ENCODE measurements at places on chromosomes 16 and 17. TPM values are rescaled to one million over a fixed set of nuclear protein-coding genes. Genes with fewer than 3 reads are reported as not detected.
A peak's percentile ranks its signal among the peaks of the same experiment; 100 is the strongest.

- no peak for DNase-seq
Measured at GRCh38 chr16:52751035-52751434, 204.1 kb upstream of the TOX3 start.

- DNase-seq = no peak
Measured at GRCh38 chr16:16164243-16164642, 59.1 kb downstream of the ABCC6 start.

Gene SLC46A1
- polyA plus RNA-seq = 11.5 TPM

DNA sequence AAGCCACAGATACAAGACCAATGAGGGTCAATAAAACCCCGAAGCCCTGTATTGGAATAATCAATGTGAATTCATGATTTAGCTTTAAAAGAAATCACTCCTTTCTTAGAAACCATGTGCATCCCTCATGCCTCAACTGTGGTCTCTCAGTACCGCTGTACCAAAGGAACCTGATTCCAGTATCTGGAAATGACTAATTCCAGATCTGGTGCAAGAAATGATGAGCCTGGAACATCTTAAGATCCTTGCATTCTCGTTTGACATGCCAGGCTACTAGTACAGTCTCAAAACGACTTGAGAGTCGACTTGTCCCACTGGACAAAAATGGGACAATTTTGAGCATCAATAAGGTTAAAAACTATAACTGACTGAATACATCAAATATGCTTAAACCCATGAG lies 21.2 kb downstream of the USP31 start:
- no peak for DNase-seq

DNA sequence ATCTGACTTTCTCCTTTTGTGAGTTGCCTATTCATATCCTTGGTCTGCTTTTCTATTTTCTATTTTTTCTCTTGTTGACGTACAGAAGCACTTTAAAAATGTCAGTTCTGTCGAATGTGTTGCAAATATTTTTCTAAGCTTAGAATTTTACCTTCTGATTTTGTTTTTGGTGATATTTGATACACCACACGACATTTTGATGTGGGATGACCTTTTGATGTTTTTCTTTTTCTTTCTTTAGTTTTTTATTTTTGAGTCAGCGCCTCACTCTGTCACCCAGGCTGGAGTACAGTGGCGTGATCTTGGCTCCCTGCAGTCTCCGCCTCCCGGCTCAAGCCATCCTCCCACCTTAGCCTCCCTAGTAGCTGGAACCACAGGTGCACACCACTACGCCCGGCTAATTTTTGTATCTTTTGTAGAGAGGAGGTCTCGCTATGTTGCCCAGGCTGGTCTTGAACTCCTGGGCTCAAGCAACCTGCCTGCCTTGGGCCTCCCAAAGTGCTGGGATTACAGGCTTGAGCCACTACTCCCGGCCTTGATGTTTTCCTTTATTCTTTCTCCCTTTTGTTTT lies 39.6 kb downstream of the WSB1 start:
- DNase-seq = no peak

DNA sequence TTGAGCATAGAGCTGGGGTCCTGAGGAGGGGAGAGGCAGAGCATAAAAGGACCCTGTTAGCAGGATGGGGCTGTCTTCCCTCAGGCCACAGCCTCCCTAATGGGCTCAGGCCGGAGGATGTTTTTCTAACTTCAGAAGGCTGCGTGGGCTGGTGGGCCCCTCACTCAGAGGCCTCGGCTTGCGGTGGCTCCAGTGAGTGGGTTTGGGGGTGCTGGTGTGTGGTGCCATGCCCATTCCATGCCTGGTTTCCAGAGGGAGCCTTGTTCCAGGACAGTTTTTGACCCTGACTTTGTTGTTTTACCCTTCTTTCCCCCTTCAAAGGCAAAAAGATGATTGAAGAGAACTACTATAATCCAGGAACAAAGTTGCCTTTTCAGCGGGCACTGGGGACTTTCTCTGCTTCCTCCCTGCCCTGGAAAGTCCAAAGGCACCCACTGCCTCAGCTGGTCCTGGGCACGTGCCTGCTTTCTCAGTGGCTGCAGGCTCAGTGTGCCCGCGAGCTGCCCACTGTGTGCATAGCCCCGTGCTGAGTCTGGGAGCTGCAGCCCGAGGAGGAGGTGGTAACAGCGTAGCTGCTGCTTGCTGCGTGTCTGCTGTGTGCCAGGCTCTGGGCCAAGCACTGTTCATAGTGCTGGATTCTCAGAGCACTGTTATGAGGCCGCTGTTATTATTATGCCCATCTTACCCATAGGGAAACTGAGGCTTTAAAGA lies 11.8 kb downstream of the NKD1 start:
- DNase-seq = no peak

DNA sequence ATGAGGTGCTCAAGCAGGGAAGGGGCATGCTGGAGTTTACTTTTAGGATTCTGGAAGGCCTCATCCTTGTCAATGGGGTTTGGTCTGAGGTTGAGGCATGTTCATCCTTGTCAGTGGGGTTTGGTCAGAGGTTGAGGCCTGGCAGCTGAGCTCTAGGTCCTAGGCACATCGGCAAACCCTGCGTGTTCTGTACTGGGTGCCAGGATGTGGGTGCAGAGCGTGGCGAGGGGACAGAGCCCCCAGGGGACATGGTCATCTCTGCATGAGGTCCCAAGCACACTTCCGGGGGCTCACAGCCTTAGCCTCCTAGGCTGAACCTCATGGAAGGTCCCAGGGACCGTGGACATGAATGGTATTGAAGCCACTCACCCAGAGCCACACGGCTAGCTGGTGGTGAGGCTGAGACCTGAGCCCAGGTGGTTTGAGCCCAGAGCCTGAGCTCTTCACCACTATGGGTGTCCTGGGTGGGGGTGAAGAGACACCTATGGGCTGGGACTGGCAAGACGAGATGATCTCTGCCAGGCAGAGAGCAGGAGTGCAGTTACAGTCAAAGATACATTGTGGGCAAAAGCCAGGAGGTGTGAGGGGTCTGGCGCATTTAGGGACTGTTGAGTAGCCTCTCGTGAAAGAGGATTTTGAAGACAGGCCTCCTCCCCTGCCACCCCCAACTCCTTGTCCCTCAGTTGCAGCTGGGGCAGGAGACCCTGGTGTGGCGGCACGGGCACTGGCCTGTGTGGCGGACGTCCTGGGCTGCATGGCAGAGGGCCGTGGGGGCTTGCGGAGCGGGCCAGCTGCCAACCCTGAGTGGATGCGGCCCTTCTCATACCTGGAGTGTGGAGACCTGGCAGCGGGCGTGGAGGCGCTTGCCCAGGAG lies 19.3 kb downstream of the FCSK start:
- no peak for DNase-seq

DNA sequence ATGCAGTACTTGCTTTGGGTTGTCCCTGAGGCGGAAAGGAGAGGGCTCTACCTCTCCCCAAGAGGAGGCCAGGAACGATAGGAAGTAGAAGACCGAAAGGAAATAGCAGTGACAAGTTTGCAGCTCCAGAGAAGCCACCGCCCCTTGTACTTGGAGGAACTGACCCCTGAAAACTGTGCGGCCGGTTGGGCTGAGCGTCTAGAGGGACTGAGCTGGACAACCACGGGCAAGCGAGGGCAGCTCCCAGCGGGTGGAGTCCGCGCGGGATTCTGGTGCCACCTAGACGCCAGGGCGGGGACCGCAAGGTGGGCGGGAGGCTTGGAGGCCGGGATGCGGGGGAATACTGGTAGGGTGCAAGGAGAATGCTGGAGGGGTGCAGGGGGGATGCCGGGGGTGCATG lies 1.3 kb upstream of the SLC6A4 start:
- no peak for DNase-seq

Gene ABCA9
- 0.32 TPM for polyA plus RNA-seq

DNA sequence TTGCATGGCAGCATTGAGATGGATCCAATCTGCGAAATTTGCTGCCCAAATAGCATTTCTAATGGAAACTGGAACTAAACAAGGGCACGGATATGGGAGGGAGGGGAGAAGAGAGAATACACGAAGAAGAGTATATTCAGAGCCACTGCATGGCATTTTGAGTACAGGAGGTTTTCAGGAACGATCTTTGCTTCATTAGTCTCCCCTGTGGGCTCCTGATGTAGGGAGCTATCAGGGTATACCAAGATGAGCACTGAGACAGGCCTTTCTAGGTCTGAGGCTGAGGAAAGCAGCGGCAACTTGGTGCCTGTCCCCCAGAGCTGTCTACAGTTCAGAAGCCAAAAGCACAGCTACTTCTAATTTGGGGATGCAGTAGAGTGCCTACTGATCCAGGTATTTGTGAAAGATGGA lies 257.7 kb upstream of the PMFBP1 start:
- peak; percentile 40 for DNase-seq

- DNase-seq = no peak
Measured at GRCh38 chr16:80029761-80030481, 429.4 kb upstream of the MAF start.

- DNase-seq = no peak
Measured at GRCh38 chr16:1074379-1074649, 1.8 kb downstream of the SSTR5 start.

DNA sequence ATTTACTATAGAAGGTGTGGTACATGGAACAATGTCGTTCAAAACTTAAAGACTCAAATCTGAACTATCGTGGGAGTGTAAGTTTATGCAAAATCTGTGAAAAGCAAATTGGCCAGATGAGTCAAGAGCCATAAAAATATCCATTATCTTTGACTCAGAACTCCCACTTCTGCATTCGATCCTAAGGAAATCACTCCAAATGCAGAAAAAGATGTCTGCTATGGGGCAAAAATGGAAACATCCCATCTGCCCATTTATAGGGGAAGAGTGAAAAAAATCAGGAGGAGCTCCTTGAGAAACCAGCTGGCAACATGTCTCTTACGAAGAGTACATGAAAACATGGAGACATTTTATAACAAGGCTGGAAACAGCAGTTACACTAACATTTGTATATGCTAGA lies 43.6 kb upstream of the CCDC182 start:
- DNase-seq = peak; percentile 92

DNA sequence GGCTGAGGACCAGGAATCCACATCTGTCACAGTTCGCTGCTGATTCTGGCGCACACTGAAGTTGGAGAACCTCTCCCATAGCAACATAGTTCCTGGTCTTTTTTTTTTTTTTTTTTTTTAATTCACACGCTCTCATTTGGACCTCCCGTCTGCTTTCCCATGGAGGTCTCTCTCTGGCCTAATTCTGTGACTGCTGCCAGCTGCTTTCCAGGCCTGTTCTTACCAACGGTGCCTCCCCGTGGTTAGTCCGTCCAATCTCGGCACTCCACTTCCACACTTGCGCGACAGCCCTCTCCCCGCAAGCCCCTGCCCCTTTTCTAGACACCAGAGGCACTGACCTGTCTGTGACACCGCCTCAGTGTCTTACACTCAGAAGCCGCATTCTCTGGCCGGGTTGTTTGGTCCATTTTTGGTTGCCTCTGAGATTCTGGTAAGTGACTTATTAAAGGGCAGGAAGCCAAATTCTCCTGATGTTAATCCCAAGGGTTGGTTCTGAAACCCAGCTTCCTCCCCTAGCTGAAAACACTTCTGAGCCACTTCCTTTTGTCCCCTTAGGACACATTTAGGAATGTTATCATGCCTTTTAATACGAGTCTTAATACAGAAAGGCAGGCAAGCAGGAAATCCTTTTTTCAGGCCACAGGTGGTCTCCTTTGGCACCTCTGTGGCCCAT lies 1.1 kb upstream of the AKTIP start:
- peak; percentile 72 for DNase-seq

- DNase-seq = no peak
Measured at GRCh38 chr17:13457783-13458182, 143.9 kb downstream of the HS3ST3A1 start.

DNA sequence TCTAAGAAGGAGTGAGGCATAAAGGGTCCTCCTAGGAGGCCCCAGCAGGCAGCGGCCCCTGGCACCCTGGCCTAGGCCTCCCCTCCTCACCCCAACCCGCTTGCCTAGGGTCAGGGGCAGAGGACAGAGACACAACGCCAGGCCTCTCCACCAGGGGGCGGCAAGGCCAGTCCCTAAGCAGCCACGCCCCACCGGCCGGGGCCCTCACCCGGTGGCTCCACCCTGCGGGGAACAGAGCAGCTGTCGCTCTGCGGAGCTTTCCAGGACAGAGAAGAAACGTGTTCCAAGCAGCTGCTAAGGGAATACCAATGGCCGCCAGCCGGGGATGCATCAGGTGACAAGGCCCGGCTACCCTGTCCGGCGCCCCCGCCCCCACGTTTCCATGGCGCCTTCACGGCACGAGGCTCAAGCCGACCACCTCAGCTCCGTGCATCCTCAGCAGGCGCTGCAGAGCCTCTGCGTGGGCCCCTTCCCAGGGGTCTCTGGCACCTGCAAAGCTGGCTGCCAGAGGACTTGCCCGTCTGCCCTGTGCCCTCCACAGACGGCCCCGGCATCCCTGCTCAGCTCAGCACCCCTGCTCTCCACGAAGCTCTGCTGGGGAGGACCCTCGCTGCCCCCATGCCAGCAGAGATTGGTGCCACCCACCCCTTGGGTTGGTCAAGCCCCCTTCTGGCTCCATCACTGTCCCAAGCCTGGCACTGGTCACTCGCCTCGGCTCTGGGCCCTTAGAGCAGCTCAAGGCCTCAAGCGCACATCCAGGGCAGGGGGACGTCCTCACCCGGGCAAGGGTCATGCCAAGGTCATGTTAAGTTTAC lies 5.6 kb downstream of the ZNF598 start:
- DNase-seq = peak; percentile 75

- DNase-seq = no peak
Measured at GRCh38 chr17:72797142-72797541, 295.3 kb downstream of the SLC39A11 start.
